Central memory CD4-positive, alpha-beta T cell (primary cell): ENCODE measurements at places on chromosomes 16 and 17.

DNA sequence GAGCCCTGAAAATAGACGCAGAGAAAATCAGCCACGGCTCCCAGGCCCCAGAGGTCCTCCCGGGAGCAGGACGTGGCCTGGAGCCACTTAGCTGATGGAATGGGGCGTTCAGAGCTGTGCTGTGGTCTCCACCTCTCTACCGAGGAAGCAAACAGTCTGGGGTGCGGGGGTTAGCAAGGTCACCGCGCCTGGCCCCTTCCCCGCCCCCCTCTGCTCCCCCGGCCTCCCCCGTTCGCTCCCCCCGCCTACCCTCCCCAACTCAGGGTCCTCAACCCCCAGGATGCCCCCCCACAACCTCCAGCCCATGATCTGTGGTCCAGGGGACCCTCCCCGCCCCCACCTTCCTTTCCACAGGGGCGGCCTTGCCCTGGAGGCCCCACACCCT is 20.6 kb upstream of the C1QTNF8 start:
- DNase-seq, result no peak

GRCh38 chr17:6475411-6475810 is 31.2 kb downstream of the PIMREG start:
- no peak for DNase-seq

DNA sequence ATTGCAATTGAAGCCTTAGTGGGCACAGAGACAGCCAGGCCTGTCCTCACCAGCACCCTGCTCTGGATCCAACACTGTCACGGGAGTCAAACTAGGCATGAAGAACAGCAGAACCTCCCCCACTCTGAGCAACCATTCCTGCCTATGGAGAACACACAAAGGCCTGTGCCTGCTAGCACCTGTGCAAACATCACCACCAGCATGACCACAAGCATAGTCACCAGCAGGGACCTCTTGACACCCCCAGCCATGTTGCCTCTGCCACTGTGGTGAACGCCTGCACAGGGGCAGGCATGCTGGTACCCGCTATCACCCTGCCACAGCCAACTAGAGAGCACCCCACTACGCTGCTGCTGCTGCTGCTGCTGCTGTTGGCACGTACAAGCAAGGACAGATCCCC is 51.7 kb downstream of the CMC2 start:
- no peak for DNase-seq

GRCh38 chr17:608511-609231 is 106.0 kb downstream of the VPS53 start:
- no peak for DNase-seq

- DNase-seq, result no peak
These were observed 1060.2 kb downstream of the CDH11 start for GRCh38 chr16:64061621-64062020.

GRCh38 chr16:29720703-29721102 is 25.1 kb downstream of the C16orf54 start:
- no peak for DNase-seq
